ENCODE measurements at places on chromosomes 3 and 15. TPM values are rescaled to one million over a fixed set of nuclear protein-coding genes. Genes with fewer than 3 reads are reported as not detected.
A peak's percentile ranks its signal among the peaks of the same experiment; 100 is the strongest.

DNA sequence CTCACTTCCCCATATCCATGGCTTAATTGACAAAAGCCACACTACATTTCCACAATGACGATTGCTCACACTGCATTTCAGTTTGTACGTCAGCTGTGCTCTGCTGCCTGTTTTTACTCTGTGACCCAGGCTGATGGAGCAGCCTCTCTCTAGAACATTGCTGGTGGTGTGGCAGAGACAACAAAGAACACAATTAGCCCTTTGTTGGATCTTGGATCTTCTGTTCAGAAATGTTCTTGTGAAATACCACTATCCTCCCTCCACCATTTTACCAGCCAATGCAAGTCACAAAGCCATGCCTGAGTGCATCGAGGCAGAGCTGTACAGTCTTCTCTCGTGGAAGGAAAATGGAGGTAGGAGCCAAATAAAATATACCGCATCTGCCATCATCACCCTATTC lies 56.9 kb upstream of the TBC1D5 start:
- no peak for DNase-seq

- DNase-seq, result no peak
These were observed 54.3 kb upstream of the THSD4 start for GRCh38 chr15:71060983-71061382.

DNA sequence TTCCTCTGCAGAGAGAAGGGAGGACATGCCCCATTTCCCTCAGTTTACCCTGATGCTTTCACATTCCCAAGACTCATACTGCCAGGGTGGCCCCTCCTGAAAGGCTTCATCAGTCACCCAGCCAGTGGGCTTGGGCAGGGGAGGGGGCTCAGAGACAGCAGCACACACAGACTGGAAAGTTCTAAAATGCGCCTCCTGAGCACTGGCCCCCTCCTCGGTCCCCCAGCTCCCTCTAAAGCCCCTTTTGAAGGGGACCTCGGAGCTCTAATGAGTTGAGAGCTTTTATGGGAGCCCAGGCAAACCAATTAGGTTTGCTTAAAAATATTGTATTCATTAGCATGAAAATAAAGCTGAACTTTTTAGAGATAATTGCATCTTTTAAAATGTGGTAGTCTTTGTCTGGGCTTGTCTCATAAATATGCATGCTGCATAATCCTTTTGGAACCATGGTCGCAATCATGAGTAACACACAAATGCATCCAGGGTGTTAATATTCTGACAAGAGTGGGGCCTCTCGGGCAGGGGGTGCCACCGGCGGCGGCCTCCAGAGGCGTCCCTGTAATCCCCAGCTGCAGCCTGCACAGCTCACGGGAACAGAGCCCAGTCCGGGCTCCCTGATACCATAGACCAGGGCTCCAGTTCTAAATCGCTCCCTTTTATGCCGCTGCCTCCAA lies 78.5 kb downstream of the RPLP1 start:
- no peak for DNase-seq

GRCh38 chr3:43857361-43858293 lies 166.9 kb downstream of the ABHD5 start:
- peak; percentile 44 for DNase-seq

DNA sequence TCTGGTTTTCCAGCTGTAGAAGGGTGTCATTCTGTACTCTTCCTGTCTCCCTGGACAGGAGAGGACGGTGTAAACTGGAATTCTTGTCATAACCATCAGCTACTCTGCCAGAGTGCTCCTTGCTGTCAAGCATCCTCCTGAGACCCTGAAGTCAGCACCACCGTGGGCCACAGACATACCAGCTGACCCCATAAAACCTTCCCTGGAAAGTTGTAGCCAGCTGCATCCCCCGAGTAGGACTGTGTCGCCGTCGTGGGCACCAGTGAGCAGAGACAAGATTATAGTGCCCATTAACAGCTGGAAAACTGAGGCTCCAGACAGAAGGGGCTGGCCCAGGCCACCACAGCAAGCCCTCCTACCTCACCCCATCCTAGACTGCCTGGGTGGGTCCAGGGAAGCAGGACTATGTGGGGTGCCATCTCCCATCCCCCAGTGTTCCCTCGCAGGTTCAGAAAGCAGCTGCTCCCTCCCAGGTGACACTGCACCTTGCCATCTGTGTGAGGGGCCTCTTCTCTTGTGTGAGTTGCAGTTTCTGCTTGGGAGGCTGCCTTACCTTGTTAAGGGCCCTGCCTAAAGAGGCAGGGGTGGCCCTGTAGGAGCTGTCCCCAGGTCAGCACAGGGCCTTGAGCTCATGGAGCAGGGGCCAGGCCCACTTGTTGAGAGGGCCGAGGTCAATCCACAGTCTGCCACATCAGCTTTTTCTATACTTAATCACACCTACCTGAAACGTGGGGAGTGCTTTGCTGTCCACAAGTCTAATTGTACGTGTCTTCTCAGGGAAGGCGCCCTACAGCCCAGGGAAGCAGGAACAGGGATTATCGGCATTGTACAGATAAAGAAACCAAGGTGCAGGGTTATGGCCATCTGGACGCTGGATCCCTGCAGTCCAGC lies 191.9 kb upstream of the LINGO1 start:
- no peak for DNase-seq

DNA sequence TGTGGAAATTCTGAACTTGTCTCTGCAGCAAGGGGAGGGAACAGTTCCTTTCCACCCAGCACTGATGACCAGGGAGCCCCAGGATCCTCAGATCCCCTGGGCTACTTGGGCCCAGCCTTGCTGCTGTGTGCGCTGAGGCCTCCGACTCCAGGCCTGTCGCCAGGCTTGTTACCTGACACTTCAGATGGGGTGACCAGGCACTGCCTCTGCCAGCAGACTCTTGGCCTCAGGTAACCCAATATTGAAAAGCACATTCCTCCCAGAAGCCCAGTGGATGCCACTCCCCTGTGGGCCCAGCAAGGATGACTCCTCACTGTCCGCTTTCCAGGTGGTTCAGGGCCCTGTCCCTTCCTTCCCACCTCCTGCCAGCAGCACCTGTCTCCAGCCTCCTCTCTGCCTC lies 3.5 kb upstream of the PLA2G4E start:
- no peak for DNase-seq

DNA sequence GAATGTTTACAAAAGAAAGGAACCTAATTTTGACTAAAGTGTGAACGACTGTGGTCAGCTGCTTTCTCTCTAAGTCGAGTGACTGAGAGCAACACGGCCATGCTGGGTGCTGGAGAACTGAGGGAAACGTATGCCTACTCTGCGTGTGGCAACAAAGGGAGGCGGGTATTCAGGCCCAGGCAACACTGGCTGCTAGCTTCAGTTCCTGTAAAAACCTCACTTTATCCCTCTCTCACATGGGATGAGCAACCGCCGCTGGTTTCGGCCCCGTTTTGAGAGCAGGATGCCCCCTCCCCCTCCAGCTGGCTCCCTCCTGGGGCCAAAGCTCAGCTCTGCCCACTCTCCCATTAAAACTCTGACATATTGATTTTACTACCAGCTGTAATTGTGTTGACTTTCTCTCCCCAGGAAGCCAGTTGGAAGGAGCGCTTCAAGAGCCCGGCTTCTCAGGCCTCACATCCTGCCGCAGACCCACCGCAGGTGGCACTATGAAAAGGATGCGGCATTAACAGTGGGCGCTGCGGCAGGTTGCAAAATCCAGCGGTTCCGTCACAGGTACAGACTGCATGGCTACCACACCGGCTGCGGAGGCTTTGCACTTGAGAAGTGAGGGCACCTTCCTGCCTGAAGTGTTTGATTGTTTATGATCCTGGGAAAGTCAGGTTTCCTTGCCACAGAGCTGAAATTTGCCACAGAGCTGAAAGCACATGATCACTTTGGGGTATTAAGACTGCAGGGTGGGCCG lies 12.7 kb downstream of the PLXND1 start:
- DNase-seq, result no peak

Gene ITPKA
- total RNA-seq, result not detected

Data from ascending aorta (tissue), 2 donors.